Germinal center (tissue), 1 donor: ENCODE measurements at places on chromosomes 2 and 18.

DNA sequence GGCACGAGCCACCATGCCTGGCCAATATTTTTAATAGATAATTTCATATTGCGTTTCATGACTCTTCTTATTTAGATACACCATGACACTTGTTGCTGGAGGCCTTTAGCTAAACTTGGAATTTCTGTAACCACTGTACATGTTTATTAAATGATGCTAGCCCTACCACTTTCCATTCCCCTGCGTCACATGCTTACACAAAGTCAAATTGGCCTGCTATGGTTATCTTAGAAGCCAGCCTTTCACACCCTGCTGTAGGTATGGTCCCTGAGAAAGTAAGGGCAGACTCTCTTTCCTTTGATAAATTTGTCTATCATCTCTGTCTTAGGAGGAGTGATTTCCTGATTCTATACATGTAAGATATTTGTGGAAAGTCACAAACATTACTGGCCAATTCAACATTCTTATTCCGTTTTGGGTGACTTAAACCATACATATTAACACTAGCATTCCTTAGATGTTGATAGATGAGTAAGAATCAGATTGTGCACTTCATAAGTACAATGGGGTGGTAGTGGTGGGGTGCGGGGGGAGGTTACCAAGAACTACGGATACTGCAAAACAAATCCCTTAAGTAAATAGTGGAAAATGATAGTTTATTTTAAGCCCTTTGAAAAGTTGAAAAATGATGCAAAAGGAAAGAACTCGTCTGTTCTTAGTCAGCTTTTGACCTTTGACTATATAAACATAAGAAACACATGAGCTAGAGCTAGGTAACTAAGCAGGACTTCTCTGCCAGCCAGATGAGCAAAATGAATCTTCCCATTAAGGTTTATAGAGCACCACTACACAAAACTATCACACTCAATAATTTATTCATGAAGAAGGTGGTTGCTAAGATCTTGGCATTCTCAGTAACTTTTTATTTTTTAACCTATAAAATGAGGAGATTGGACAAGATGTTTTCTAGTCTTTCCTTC lies 7.9 kb upstream of the NDUFV2 start:
- DNase-seq: no peak

DNA sequence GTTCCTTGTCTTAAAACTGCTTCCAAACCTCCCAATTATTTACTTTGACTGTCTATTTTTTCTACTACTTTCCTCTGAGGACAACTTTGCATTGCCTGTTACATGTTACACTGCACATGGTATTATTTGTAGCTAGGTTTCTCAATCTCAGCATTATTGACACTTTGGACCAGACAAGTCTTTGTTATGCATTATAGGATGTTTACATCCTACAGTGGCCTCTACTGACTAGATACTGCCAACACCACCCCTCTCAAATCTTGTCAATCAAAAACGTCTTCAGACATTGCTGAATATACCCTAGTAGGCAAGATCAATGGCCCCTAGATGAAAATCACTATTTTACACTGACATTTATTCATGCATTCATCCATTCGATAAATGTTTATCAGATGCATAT lies 129.6 kb upstream of the DNAJC10 start:
- DNase-seq: no peak

- no peak for DNase-seq
These were observed 65.9 kb upstream of the STPG4 start for GRCh38 chr2:47221039-47221438.

- DNase-seq: no peak
These were observed 78.2 kb downstream of the INPP4A start for GRCh38 chr2:98522854-98523253.

DNA sequence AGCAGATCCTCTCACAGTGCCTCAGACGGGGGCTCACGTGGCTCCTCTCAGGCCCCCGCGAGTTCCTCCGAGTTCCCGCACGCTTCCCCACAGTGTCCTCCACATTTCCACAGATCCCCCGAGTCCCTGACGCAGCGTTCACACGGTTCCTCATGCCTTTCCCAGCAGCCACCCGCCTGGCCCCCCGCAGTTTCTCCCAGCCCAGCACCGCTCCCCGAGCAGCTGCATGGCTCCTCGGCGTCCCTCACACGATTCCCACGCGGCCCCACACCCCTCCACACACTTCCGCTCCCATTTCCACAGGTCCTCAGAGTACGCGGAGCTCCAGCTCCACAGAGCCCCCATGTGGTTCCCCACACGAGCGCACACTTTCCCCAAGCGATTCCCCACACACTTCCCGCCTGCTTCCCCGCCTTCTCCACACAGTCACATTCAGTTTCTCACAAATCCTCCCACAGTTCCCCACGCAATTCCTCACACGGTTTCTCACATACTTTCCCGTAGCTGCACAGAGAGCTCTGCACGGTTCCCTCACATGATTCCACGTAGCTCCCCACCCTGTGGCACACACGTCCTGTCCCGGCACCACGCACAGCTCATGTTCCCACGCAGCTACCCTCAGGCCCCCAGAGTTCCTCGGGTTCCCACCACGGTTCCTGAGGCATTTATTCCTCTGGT lies 39.9 kb downstream of the KIF1A start:
- no peak for DNase-seq

DNA sequence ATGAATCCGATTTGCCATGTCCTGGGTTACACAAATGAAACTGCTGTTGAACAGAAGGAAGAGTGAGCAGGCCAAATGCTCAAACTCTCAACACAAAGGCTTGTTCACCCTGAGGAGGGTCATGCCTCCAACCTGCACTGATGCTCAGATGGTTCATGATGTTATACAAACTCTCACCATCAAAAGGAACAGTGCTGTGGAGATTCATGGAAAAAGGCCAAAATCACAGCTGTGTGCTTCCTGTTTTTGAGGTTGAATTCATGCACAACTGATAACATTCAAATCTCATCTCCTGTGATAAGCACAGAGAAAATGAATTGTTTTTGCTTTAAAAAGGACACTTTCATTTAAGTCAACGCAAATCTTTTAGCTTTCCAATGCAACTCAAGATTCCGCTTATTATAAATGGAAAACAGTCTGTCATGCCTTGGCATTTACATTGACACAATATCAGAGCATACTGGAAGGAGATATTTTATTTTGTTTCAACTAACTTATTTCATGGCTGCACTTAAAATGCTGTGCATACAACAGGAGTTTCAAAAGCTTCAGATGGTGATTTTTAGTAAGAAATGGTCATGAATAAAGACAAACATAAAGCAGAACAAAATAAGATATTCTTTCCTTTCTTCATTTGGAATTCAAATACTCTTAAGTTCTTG lies 22.2 kb upstream of the TTN start:
- no peak for DNase-seq

- DNase-seq: no peak
These were observed 43.8 kb downstream of the STAT1 start for GRCh38 chr2:190970160-190970559.

GRCh38 chr2:1282552-1282951 lies 130.7 kb upstream of the TPO start:
- no peak for DNase-seq
